DMS53 (cell line): ENCODE measurements at places on chromosomes 5 and 9.

GRCh38 chr9:33144551-33144950 is 22.6 kb downstream of the B4GALT1 start:
- no peak for DNase-seq

GRCh38 chr5:77095189-77095588 is 8.1 kb upstream of the ZBED3 start:
- DNase-seq = no peak

- DNase-seq = peak; percentile 54
Measured at GRCh38 chr5:96530901-96531300, 97.9 kb upstream of the PCSK1 start.

DNA sequence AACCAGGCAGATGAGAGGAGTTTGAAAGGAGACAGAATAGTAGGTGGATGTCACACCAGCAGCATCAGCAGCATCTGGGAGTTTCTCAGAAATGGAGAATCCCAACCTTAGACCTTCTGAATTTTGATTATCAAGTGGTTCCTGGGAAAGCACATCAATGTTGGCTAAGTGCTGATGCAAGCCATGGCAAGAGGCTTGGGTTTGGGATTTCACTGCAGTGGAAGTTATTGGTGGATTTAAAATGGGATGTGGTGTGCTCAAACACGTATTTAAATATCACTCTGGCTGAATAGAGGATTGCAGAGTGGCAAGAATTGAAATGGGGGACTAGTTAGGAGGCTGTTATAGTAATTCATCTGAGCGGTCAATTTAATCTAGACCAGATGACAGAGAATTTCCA is 387.8 kb upstream of the WWC1 start:
- DNase-seq = no peak

DNA sequence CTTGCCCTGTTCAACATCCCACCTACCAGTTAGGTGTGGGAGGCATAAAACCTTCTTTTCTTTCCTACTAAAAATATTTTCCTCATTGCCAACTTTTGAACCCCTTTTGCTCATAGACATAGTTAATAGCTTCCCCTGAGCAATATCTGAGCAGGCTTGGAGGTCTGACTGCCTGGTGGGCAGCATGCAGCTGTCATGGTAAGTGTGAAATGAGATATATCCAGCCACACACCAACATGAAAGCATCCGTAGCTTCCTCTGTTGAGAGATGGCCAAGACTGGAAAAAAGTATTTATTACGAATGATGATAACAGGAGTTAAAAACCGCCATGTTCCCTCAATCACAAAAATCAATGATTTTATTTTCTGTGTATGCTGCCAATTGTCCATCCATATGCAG is 190.1 kb downstream of the TMEM38B start:
- DNase-seq = no peak

DNA sequence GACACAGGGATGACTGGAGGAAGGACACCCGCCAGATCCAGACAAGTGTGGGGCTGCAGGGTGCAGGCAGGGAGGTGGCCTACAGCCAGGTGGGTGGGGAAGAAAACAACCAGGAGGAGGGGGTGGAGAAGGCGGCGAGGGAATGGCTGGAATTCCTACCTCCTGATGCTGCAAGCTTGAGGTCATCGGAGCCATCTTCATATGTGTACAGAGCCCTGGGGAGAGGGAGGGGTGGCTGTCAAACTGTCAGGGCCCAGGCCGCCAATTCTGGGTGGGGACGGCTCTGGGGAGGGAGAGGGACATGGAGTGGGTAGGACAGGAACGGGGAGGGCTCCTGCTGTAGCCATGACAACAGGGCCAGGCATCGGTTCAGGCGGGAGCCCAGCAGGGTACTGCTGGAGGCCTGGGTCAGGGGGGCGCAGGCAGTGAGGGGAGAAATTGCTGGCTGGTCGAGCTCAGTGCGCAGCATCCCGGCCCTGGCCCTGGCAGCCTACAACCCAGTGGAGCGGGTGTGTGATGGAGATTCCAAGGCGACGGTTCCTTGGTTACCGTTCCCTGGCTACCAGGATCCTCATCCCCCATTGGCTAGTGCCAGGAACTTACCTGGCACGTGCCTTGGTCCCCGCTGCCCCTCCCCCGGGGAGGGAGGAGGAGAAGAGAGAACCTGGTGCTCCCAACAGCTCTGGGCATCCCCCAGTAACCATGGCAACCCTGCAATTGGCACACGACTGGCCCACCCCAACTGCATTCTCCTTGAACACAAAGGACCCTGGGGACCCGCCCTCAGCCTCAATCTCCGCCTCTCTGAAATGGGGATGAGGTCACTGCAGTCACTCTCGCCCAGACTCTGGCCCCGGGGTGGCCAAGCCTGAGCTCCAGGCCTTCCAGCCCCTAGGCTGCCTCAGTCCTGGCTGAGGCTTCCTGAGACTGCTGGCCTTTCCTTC is 4.5 kb downstream of the DBN1 start:
- DNase-seq = peak; percentile 35

DNA sequence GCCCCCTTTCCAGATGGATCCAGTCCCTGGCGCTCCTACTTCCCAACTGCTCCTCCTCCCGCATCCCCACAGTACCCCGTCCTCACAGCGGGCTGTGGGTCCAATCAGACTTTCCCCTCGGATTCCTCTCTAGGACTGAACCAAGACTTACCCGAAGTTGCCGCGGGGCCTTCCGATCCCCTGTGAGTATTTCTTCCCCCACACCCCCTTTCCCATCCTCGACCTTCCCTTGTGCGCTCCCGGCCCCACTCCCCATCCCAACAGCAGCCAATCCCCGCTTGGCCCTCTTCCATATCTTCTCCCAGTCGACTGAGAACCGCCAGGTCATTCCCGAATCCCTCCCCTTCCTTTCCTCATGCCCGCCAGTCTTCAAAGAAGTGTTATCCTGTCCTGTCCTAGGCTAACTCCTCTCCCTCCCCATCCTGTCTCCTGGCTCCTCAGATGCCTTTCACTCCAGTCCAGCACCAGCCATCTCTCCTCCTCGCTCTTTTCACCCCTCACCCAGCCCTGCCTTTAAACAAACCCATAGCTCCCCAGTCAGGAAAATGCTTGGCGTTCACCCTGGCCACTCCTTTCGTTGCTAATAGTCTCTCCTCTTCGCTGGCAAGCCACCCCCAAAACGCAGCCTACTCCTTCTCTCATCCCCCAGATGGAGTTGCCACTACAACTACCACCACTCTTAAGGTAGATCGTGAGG is 646 bp downstream of the SWI5 start:
- DNase-seq = peak; percentile 60

- DNase-seq = no peak
Measured at GRCh38 chr9:86945728-86946200, 1.5 kb downstream of the GAS1 start.

GRCh38 chr5:67187006-67187715 is 9.4 kb downstream of the CD180 start:
- DNase-seq = no peak

- no peak for DNase-seq
Measured at GRCh38 chr5:139501381-139501780, 18.8 kb upstream of the STING1 start.

DNA sequence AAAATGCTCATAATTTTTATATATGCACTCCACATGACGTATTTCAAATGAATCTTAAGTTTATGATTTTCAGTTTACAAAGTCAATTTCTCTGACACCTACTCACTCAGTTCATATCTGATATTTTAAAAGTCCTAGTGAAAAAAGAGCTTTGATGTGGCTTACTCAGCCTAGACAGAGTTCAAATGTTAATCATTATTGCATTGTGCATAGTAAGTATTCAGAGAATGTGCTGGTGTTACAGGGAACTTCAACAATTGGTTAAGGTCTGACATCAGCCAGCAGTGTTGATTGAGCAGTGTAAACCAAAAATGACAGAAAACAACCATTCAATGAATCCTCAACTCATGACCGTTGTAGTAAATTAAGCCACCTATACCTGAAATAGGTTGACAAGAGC is 147.2 kb upstream of the LHFPL2 start:
- peak; percentile 3 for DNase-seq

- DNase-seq = no peak
Measured at GRCh38 chr5:134255418-134256150, 29.7 kb upstream of the PPP2CA start.

DNA sequence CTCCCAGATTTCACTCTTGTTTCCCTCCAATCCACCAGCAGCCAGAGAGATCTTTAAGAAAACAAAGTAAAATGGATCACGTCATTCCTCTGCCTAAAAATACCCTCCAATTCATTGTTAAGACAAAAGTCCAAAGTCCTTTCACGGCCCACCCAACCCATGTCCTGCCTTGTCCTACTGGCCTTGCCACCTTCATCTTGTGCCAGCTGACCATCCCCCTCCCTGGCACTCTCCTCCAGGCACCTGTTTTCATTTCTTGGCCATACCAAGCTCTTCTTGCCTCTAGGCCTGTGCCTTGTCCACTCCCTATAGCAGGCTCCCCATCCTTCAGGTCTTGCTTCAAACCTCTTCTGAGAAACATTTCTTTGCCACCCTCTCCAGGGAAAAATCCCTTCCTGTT is 307.6 kb downstream of the MSX2 start:
- no peak for DNase-seq

DNA sequence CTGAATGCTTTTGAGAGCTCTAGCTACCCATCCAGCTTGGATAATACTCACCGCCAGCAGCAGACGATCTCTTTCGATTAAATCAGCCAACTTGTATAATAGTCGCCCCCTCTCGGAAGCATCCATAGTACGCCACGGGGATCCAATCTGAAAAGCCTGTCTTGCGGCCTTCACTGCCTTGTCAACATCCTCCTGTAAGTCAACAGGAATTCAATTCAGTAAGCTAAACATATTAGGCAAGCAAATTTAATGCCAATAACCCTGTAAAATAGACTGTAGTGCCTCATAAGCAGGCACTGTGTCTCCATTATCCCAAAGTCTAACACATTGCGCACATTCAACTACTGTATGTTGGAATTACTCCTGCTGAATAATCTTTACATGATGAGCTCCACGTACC is 22.0 kb downstream of the ALDH1A1 start:
- DNase-seq = no peak

- peak; percentile 8 for DNase-seq
Measured at GRCh38 chr5:72093217-72093616, 14.1 kb upstream of the MAP1B start.

DNA sequence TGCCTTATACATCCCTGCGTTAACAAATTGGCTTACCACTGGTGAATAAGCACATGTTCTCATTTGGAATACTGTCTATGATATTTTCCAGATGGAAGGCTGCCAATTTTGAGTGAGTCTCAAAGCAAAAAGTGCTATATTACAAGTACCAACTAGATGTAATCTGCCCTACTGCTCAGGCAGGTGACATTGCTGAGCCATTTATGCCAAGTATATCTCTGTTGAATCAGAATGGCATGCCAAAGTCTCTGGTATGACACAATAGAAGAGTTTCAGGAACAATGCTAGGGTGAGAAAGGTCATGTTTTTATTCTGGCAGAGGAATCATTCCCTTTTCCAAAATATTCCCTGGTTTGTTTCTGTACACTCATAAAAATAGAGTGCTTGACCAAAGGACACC is 356.5 kb downstream of the CDH9 start:
- DNase-seq = no peak

DNA sequence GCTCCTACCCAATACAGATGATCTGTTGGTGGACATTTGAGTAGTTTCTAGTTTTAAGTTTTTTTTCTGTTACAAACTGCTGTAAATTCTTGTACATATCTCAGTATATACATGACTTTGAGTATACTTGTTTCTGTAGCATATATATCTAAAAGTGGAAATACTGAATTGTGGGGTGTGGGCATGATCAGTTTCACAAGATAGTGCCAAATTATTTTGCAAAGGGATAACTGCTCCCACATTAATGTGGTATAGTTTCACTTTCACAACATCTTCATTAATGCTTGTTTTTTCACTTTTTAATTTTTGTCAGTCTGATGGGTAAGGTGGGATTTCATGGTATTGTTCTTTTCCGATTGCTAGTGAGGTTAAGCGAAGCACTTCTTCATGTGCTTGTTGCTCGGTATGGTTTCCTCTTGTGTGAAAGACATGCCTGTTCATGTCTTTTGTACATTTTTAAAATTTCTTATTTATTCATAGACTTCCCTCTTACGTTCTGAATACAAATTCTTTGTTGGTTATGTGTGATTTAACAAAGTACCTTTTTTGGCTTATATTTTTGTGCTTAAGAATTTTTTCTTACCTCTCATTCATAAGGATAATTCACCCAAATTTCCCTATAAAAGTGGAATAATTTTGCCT is 103.5 kb downstream of the CDC42SE2 start:
- DNase-seq = no peak

- DNase-seq = peak; percentile 7
Measured at GRCh38 chr5:35470866-35471265, 146.8 kb upstream of the SPEF2 start.

DNA sequence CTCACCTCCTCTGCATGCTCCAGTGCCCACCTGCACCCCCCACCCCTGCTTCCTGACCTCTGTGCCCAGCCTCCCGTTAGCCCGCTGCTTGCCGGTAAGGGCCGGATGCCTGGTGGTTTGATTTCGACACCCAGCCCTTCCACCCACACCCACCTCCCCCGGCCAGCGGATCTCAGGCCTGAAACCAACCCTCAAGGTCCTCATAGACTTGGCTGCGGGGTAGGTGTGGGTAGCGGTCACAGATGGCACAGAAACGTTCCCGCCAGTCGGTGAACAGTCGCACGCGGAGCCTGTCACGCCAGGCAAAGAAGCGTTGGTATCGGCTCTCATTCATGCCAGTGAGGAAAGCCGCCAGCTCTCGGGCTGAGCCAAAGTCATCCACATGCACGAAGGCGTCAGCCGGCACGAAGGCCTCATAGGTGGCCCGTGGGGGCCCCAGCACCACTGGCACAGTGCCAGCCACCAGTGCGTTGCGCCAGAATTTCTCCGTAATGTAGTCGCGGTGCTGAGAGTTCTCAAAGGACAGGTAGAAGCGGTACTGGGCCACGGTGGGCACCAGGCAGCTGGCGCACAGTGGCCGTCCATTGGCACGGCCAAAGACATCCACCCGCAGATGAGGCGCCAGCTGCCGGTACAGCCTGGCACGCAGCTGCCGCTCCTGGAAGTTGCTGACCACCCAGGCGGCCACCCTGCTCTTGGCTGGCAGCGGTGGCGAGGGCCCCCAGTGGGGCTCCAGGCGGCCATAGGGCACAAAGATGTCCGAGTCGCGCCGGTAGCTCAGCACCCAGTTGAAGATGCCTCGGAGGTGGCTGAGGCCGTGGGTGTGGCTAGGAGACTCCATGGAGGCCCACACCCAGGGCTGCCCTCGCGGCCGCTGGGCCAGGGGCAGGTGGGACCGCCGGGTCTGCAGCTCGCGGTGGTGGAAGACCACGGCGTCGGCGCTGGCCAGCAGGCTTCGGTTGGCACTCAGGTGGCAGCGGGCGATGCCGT is 1.1 kb downstream of the FUT7 start:
- DNase-seq = no peak

DNA sequence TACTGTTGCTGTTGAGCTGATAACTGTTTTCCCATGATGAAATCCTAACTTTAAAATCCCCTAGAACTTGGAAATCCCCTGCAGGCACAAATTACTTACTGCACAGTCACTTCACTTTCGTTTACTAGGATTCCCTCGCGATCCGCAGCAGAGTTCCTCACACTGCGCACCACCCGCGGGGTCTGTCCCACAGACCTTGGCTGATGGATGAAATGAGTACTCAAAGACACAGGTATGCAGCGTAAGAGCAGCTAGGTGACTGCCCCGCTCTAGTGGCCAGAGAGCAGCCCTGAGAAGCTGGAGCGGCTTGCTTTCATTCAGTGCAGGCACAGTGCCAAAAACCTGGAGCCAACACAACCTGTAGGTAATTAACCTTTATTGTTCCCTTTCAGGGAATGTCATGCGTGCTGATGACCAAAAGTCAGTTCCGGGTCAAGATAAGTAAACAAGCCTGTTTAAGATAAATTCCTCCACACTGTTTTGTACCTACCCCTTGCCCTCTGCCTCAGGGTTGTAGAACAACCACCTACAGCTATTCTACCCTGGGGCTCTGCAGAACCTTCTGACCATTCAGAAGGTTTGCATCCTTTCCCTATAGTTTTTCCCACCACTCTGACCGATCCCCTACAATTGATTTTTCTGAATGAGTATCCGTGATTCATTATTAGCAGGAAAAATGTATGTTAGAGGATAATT is 191.2 kb downstream of the CDH9 start:
- DNase-seq = peak; percentile 88
